ENCODE measurements at places on chromosomes 13 and 19. TPM values are rescaled to one million over a fixed set of nuclear protein-coding genes. Genes with fewer than 3 reads are reported as not detected.

The FGF22 gene
- not detected for total RNA-seq

The SCGB2B2 gene
- under 0.01 TPM for total RNA-seq

The CCDC97 gene
- total RNA-seq, result 13.8 TPM

The ATP4B gene
- not detected for total RNA-seq

The WDR88 gene
- total RNA-seq, result not detected

The ZNF320 gene
- total RNA-seq, result 11.2 TPM

The ZNF177 gene
- 0.43 TPM for total RNA-seq

The EPSTI1 gene
- total RNA-seq, result 2.6 TPM

The SYNE4 gene
- total RNA-seq, result not detected

The KIR3DL1 gene
- not detected for total RNA-seq

The ZNF222 gene
- total RNA-seq, result 5.2 TPM

The FCAR gene
- not detected for total RNA-seq
